Endodermal cell (in vitro differentiated cells): ENCODE measurements at places on chromosomes 3 and 15. TPM values are rescaled to one million over a fixed set of nuclear protein-coding genes. Genes with fewer than 3 reads are reported as not detected.

- H3K27ac ChIP-seq, result no peak overlapping the region
- DNase-seq, result no peak
- H3K4me1 ChIP-seq, result no peaks in the 10 kb centered on the region
Measured at GRCh38 chr15:43118829-43119228, 13.0 kb upstream of the UBR1 start.

DNA sequence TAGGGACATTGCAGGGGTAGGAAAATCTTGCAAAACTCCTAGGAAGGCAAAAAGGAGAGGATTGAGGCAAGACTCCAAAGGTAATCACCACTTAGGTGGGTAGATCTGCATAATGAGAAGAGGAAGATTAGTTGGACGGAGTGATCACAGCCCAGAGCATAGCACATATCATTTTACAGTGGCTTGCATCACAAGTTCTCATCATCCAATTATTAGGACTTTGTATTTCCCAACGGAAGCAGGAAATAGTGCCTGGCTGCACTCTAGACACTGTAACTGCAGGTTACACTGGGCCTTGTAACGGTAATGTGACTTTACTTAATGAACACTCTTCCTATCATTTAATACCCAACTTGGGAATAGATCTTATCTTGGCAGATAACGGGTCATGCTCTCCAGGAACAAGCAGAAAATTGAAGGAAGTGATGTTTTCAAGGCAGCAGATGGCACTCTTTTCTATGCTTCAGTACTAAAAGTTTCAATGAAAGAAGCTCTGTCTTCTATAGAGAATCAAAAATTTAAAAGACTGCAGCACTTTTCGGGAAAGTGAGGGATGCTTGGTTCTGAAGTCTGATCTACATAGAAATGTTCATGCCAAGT lies 101.9 kb upstream of the KCNMB2 start:
- H3K36me3 ChIP-seq, result no peaks in the 10 kb centered on the region
- H3K27ac ChIP-seq, result no peak overlapping the region
- H3K4me1 ChIP-seq, result no peaks in the 10 kb centered on the region
- peaks cover 22% of the 10 kb centered on the region for H3K27me3 ChIP-seq

- no peaks in the 10 kb centered on the region for H3K4me1 ChIP-seq
- no peaks in the 10 kb centered on the region for H3K27me3 ChIP-seq
Measured at GRCh38 chr3:195397524-195397923, 45.3 kb downstream of the ACAP2 start.

The IGF2BP2 gene
- 131 and 143 TPM in 2 replicates for total RNA-seq

DNA sequence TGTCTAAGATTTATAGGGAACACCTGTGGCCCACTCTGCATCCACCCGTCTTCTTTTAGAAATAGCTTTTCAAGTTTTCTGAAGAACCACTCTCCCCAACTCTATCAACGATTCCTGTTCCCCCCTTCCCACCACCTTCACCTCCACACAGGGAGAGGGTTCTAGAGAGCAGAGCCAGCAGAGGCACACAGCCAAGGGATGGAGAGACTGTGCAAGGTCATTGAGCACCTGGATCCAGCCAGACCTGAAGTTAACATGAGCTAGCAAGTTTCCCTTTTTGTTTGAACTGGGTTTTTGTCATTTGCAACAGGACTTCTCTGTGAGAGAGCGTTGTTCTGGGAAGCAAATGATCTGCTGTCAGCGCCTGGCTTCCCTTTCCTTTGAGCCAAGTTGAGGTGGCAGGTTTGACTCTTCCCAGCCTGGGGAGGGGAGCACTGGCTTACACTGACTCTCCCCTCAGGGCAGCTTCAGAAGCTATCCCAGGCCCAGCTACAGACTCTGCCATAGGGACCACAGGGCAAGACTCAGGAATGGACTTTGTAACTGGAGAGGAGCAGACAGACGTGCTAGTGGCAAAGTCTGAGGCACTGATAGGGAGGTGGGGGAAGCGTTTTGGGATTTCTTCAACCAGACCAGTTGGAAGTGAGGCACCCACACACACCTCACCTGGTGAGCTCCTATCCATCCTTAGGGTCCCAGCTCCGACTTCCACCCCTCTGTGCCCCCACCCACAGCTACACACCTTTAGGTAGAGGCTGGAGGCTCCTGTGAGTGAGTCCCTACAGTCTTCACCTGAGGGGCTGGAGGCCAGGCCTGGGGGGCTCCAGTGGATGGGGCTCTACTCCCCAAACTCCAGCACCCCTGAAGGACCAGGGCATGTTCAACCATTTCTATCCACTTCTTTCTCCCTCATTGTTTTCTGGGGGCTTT lies 19.4 kb upstream of the PLXNA1 start:
- H3K27ac ChIP-seq, result no peak overlapping the region
- DNase-seq, result no peak
- no peaks in the 10 kb centered on the region for H3K27me3 ChIP-seq
- no peaks in the 10 kb centered on the region for H3K36me3 ChIP-seq
- no peak overlapping the region for H3K4me3 ChIP-seq
- H3K4me1 ChIP-seq, result peaks cover 2% of the 10 kb centered on the region

DNA sequence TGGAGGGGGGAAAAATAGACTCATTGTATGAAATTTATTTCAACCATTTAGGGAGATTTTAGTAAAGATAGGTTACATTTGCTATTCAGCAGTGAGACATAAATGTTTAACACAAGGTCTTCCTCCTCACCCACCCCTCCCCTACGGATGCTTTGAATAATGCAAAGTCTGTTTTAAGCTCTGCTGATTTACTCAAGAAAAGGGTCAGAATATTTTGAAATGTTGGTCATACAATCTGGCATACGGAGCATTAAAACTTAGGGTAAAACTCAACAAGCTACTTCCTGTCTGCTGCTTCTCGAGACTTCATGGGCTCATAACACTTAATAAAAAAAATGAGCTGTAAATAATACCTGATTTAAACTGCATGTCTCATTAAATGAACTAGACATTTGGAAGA lies 156.3 kb downstream of the WNT5A start:
- no peak overlapping the region for H3K4me3 ChIP-seq
- H3K36me3 ChIP-seq, result no peaks in the 10 kb centered on the region
- DNase-seq, result no peak
- H3K27ac ChIP-seq, result no peak overlapping the region

DNA sequence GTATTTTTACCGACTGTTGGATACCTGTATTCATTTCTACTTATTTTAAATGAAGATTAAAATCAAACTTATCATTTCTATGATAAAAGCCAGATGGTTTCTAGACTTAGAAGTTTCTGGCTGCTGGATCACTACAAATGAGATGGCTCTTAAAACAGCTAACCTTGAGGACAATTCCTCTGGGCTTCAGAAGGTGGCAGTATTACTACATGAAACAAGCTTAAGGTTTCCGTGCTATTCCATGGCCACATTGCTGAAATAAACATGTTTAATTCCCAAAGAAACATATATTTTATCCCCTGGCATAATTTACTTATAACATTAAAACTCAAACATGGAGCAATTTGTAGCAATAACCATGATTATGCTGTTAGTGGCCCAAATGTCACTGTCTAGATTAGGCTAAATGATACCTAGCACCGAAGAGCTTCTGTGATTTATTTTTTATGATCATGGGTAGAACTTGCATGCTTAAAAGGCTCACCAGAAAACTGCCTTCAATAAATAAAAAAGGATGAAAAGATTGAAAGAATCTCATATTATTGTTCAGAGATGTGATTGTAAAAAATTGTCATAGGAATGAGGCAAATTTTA lies 204.0 kb upstream of the NANOGP8 start:
- DNase-seq, result no peak
- H3K4me3 ChIP-seq, result no peak overlapping the region

GRCh38 chr3:124209426-124209825 lies 217.5 kb upstream of the ROPN1 start:
- no peaks in the 10 kb centered on the region for H3K36me3 ChIP-seq
- no peak overlapping the region for H3K27ac ChIP-seq
- no peaks in the 10 kb centered on the region for H3K27me3 ChIP-seq
- H3K4me1 ChIP-seq, result no peaks in the 10 kb centered on the region
- no peak overlapping the region for H3K4me3 ChIP-seq

- no peaks in the 10 kb centered on the region for H3K4me1 ChIP-seq
- peak overlapping the region; percentile 69 for H3K4me3 ChIP-seq
- peak; percentile 81 for DNase-seq
Measured at GRCh38 chr15:34514251-34514670, 69.2 kb downstream of the GOLGA8B start.

The IMPG2 gene
- total RNA-seq, result 0.26 and 0.27 TPM in 2 replicates
